ENCODE measurements at places on chromosomes 7 and 10.

- DNase-seq, result no peak
Measured at GRCh38 chr7:107627002-107627401, 33.6 kb upstream of the SLC26A4 start.

- DNase-seq, result no peak
Measured at GRCh38 chr7:98216941-98217622, 5.8 kb downstream of the BHLHA15 start.

- no peak for DNase-seq
Measured at GRCh38 chr10:132631338-132631735, 93.8 kb downstream of the INPP5A start.

- DNase-seq, result no peak
Measured at GRCh38 chr7:80278737-80279136, 144.1 kb downstream of the GNAI1 start.

GRCh38 chr10:17795813-17796594, 13.1 kb upstream of the MRC1 start:
- no peak for DNase-seq

DNA sequence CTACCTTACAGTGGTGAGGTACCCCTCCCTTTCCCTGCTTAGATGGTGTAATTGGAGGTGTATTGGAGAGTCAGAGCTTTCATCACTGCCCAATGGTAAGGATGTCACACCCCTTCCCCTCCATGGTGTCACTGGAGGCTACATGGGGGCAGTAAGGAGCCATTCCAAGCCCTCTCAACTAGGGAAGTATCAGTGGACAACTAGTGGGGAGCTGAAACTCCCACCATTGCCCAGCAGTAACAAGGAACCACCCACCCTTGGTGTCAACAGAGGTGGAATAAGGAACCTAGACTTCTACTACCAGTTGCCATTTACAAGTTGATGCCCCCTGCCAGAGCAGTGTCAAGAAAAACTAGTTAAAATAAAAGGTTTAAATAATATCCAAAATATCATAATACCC, 2.8 kb upstream of the HIBADH start:
- no peak for DNase-seq

DNA sequence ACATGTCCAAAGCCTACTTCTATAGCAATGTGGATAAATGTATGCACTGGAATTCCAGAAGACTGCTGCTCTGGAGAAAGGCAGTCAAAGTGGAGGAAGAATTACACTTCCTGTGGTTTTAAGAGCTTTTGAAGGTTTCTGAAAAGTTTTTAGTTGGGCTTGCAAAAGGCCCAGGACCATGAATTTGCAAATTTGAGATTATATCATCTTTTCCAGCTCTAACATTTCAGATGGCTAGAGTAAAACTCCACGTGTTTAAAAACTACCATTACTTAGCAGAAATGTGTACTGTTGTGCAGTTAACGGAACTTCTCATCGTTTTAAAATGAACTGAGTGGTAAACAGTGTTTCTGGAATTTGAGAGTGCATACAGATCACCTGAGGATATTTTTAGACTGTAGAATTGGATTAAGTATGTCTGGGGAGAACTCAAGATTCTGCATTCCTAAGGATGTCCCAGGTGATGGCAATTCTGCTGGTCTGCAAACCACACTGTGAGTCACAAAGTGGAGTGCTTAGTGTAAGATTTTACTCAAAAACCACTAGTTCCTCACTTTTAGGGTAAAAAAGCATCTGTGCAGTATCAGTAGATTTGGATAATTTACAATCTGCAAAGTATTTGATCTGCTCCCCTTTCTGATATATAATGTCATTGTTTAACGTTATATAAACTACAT, 32.9 kb upstream of the CCDC71L start:
- no peak for DNase-seq

- DNase-seq, result no peak
Measured at GRCh38 chr10:60336901-60337630, 52.6 kb downstream of the ANK3 start.

- no peak for DNase-seq
Measured at GRCh38 chr7:42006801-42007513, 230.1 kb downstream of the GLI3 start.

GRCh38 chr7:27170426-27171324, 3.4 kb downstream of the HOXA10 start:
- DNase-seq, result no peak

- DNase-seq, result no peak
Measured at GRCh38 chr7:213324-213993, 21.1 kb downstream of the FAM20C start.

GRCh38 chr7:10181996-10182395, 791.7 kb upstream of the PHF14 start:
- no peak for DNase-seq

DNA sequence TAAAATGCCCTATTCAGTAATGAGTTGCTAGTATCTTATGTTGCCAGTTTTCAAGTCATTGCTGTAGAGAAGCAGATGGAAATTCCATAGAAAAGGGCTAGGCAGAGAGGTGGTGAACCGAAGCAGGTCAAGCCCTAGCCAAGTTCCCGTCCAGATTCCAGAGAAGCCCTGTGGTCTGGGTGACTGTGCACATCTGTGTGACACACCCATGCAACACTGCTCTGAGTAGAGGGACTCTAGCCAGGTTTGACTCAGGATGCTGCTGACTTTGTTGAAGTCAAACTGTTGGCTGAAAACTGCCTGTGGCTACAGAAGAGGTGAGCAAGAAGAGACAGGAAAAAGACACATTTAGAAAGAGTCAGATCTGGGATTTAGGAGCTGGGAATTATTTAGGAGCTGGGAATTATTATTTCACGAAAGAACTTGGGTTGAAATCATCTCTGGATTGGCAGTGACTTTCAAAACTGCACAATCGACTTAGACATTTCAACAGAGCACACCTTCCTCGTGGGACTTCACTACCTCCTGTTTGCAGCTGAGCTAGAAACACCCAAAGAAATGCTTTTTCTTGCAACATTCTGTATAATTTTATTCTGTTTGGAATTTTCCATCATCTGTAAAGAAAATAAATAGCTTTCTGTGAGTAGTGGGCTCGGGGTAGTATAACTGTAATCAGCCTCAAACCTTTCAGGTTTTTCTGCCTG, 149.1 kb upstream of the PRKCQ start:
- no peak for DNase-seq

GRCh38 chr7:22647451-22648257, 79.3 kb upstream of the IL6 start:
- no peak for DNase-seq
